ENCODE measurements at places on chromosomes 11 and 22. TPM values are rescaled to one million over a fixed set of nuclear protein-coding genes. Genes with fewer than 3 reads are reported as not detected.

GRCh38 chr11:130246738-130247137 lies 68.0 kb downstream of the ZBTB44 start:
- no peaks in the 10 kb centered on the region for H3K4me1 ChIP-seq
- H3K27me3 ChIP-seq = no peaks in the 10 kb centered on the region
- no peak overlapping the region for H3K4me3 ChIP-seq
- H3K27ac ChIP-seq = no peak overlapping the region
- DNase-seq = no peak

DNA sequence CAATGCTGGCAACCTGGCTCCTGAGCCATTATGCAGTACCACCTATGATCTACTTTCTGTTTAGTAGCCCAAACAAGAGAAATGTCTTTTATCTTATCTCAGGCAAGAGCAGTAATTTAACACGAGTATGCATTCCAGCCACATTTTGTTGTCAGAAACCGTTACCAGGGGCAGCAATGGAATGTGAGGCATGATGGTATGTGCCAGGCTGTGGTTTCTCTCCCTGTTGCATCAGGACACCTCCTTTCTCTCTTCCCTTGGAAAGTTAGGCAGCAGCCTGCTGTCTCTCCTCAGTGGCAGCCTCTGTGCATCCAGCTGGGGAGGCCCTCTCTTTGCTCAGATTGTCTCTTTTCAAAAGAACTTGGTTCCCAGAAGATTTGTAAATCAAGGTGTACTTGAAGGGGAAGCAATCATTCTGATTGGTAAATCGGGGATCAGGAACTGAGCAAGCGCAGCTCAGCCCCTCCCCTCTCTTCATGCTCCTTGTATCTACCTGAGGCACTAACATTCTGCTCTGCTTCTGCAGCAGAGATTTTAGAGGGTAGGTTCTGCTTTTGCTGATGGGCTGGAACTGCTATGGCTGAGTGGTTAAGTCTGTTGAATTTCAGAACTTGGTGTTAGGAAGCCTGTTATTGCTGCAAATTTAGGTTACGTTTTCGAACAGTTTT lies 229.2 kb downstream of the ADAMTS15 start:
- H3K36me3 ChIP-seq = no peaks in the 10 kb centered on the region
- no peak overlapping the region for H3K27ac ChIP-seq
- no peak for DNase-seq
- no peak overlapping the region for H3K4me3 ChIP-seq

DNA sequence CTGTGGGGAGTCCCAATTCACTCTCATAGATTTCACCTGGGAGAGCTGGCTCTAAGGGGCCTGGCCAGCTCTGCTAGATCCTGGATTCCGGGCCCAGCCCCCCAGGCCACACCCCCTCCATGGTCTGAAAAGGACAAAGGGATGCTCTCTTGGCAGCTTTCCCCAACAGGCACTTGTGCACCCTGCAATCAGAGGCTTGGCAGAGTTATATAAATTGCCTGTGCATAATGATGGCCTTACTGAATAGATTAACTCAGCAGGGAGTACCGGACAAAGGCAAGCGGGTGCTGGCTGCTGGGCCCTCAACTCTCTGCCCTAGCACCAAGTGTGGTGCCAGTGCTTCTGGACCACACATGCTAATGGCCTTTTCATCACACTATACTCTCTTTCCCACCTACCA lies 461.6 kb downstream of the BUD13 start:
- H3K4me1 ChIP-seq = peaks cover 25% of the 10 kb centered on the region
- no peaks in the 10 kb centered on the region for H3K27me3 ChIP-seq
- no peak overlapping the region for H3K4me3 ChIP-seq
- no peaks in the 10 kb centered on the region for H3K36me3 ChIP-seq

DNA sequence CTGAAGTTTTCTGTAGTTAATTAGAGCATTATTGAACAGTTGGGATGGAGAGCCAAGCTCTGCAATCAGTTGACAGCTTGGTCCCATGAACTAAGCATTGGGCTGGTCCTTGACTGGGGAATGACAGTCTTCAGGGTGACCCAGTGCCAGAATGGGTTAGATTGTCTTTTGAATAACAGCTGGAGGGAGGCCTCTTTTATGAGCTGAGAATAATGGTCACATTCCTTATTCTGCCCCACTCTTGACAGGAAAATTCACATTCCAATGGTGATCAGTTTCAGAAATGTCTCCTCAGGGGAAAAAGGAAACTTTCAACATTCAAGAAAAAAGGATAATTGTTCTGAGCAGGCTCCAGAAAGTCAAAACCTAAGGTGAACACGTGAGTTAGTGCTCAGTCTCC lies 113.9 kb downstream of the KIRREL3 start:
- peaks cover 12% of the 10 kb centered on the region for H3K4me1 ChIP-seq
- no peak overlapping the region for H3K27ac ChIP-seq
- no peaks in the 10 kb centered on the region for H3K36me3 ChIP-seq
- H3K27me3 ChIP-seq = no peaks in the 10 kb centered on the region
- no peak overlapping the region for H3K4me3 ChIP-seq

The MS4A4E gene
- 1.9 TPM for polyA plus RNA-seq

DNA sequence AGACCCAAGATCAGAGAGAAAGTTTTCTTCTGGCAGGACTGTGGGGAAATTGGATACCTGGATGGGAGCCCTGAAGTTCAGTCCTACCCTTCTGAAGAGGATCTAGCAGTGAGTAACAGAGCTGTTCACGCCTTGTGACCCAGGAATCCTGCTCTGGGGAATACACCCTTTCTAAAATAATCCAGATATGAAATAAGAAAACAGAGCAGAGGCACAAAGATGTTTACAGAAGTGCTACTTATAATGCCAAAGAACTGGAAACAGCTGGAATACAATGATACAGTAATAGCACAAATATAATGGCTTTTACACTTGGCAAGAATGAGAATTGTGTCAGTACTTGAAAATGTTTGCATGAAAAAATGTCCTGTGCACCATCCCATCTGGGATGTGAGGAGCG lies 304.0 kb upstream of the NARS2 start:
- H3K4me3 ChIP-seq = no peak overlapping the region
- H3K27me3 ChIP-seq = no peaks in the 10 kb centered on the region
- H3K4me1 ChIP-seq = no peaks in the 10 kb centered on the region
- no peak overlapping the region for H3K27ac ChIP-seq

The OR5B21 gene
- polyA plus RNA-seq = not detected

DNA sequence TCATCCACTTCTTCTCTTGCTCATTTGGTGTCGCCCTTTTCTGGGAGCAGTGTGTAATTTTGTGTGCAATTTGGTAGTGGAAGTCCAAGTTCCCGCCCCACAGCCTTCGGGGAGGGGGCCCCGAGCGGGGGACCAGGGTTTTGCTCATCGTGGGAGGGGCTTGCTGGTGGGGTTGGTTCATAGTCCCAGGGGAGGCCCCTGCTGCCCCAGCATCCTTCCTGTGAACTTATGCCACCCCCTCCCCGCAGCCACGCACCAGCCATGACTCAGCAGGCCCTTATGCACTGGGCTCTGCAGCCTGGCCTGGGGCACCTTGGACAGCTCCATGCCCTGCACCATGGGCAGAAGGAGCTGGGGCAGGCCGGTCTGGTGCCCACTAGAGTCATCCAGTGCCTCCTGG lies 1183.6 kb downstream of the BRD1 start:
- no peak for DNase-seq
- no peak overlapping the region for H3K4me3 ChIP-seq
- H3K27ac ChIP-seq = peak overlapping the region; percentile 40
- H3K27me3 ChIP-seq = no peaks in the 10 kb centered on the region
- peaks cover 70% of the 10 kb centered on the region for H3K4me1 ChIP-seq
- H3K36me3 ChIP-seq = peaks cover 71% of the 10 kb centered on the region

GRCh38 chr11:1825039-1825740 lies 9.6 kb upstream of the SYT8 start:
- no peaks in the 10 kb centered on the region for H3K36me3 ChIP-seq
- no peak overlapping the region for H3K27ac ChIP-seq
- H3K4me3 ChIP-seq = no peak overlapping the region
- peaks cover 2% of the 10 kb centered on the region for H3K27me3 ChIP-seq
- DNase-seq = no peak
- peaks cover 50% of the 10 kb centered on the region for H3K4me1 ChIP-seq

DNA sequence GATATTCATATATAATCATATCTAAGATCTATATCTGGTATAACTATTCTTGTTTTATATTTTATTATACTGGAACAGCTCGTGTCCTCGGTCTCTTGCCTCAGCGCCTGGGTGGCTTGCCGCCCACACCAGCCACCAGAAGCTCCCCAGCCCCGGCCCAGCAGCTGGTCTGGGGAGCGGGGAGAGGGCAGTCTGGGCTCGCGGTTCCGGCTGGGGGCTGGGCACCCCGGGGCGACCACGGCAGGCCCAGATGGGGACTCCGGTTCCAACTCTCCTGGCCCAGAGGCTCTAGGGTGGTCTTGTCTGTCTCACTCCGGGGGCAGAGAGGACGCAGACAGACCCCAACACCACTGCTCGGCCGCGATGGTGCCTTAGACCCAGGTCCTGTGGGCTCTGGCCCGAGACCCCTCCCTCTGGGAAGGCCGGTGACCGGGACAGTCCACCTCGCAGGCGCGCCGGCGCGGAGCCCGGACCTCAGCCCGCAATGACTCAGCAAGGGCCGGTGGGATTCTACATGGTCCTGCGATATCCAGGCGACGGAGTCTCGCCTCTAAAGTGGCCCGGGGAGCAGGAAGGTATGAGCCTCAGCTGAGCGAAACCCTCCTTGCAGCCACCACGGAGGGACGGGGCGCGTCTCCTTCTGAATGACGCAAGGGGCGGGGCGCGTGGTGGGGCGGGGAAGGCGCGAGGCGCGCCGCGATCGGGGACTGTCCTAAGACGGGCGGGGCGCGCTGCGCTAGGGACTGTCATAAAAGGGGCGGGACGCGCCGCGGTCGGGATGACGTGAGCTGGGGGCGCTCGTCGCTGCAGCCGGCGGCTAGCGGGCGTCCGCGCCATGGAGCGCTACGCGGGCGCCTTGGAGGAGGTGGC lies at the start of gene DGCR6:
Gene DGCR6, plus strand, starts transcription at position 781 of the 870 bp plus-strand sequence. Its CDS starts 55 bp downstream, at position 836.
- no peak within 1 kb of the TSS for H3K27ac ChIP-seq
- no peaks in the 10 kb centered on the region for H3K27me3 ChIP-seq
- no peaks in the 10 kb centered on the region for H3K36me3 ChIP-seq
- H3K4me3 ChIP-seq = no peak within 1 kb of the TSS
- no peak for DNase-seq
- no peaks in the 10 kb centered on the region for H3K4me1 ChIP-seq

The CYP2D6 gene
- 9.9 TPM for polyA plus RNA-seq

GRCh38 chr11:75349521-75350116 lies 1.8 kb downstream of the ARRB1 start:
- peak overlapping the region; percentile 50 for H3K27ac ChIP-seq
- H3K4me3 ChIP-seq = peak overlapping the region; percentile 56
- DNase-seq = no peak

GRCh38 chr11:72328366-72329224 lies 84.6 kb upstream of the PHOX2A start:
- no peaks in the 10 kb centered on the region for H3K36me3 ChIP-seq
- no peaks in the 10 kb centered on the region for H3K27me3 ChIP-seq
- no peak overlapping the region for H3K4me3 ChIP-seq
- DNase-seq = no peak
- H3K4me1 ChIP-seq = peaks cover 3% of the 10 kb centered on the region
- H3K27ac ChIP-seq = no peak overlapping the region

- DNase-seq = no peak
- no peak overlapping the region for H3K4me3 ChIP-seq
- peaks cover 3% of the 10 kb centered on the region for H3K36me3 ChIP-seq
- H3K27ac ChIP-seq = no peak overlapping the region
Observed at GRCh38 chr22:23067691-23068090, 2.6 kb upstream of the GNAZ start.

The CASP4 gene
- polyA plus RNA-seq = 6.2 TPM

The MS4A15 gene
- not detected for polyA plus RNA-seq

- H3K36me3 ChIP-seq = no peaks in the 10 kb centered on the region
- H3K27me3 ChIP-seq = no peaks in the 10 kb centered on the region
- H3K4me1 ChIP-seq = peaks cover 2% of the 10 kb centered on the region
- DNase-seq = no peak
- H3K4me3 ChIP-seq = no peak overlapping the region
Observed at GRCh38 chr11:134997652-134998320, 585.7 kb upstream of the B3GAT1 start.

DNA sequence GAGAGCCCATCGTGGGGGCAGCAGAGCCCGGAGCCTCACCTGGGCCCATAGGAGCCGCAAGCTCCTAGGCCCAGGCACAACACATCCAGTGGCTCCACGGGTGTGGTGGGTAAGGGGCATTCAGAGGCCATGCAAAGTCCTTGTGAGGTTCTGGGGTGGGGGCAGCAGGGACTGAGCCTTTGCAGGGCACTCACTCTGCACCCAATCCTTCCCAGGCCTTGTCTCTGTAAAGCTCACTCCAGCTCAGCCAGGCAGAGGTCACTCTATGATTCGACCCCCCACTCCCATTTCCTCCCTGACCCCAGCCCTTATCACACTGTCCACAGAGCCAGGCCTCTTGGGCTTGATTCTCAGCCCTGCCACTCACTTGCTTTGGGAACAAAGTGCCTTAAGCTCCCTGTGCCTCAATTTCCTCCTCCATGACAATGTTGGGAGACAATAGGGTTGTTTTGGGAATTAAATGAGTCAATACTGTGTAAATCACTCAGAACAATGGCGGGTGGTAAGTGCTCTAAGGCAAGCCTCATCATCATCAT lies 46.6 kb downstream of the LRRC32 start:
- no peak for DNase-seq
- H3K36me3 ChIP-seq = no peaks in the 10 kb centered on the region
- no peaks in the 10 kb centered on the region for H3K4me1 ChIP-seq
- no peaks in the 10 kb centered on the region for H3K27me3 ChIP-seq
- H3K4me3 ChIP-seq = no peak overlapping the region
- H3K27ac ChIP-seq = no peak overlapping the region

GRCh38 chr11:12127206-12127898 lies 17.0 kb downstream of the MICAL2 start:
- no peak for DNase-seq
- H3K4me1 ChIP-seq = peaks cover 5% of the 10 kb centered on the region
- H3K4me3 ChIP-seq = no peak overlapping the region
- H3K27me3 ChIP-seq = peaks cover 5% of the 10 kb centered on the region

DNA sequence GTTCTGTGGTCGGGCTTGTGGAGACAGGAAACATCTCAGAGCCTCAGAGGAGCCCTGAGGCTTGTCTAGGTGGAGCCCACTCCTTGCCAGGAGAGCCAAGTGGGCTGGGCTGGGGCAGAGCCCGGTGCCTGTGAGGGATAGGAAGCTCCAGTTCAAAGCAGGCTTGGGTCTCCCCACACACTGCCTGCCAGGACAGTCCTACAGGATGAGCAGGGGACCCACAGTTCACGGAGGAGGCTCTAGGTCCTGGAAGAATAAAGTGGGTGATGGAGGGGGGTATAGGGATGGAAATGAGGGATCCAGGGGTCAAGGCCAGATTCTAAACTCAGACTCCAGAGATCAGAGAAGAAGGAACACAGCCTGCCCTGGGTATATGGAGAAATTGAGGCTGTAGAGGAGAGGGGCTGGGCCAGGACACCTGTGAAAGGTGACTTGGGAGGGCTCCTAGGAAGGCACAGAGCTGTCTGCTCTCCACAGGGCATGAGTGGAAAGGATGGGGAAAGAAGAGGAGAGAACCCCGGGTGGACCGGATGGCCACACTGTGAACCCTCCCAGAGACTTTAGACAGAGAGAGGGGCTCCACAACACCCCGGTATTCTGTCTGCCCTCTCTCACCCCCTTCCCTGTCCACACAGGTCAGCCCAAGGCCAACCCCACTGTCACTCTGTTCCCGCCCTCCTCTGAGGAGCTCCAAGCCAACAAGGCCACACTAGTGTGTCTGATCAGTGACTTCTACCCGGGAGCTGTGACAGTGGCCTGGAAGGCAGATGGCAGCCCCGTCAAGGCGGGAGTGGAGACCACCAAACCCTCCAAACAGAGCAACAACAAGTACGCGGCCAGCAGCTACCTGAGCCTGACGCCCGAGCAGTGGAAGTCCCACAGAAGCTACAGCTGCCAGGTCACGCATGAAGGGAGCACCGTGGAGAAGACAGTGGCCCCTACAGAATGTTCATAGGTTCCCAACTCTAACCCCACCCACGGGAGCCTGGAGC lies 7.4 kb downstream of the IGLL5 start:
- no peak overlapping the region for H3K27ac ChIP-seq
- no peaks in the 10 kb centered on the region for H3K27me3 ChIP-seq
- H3K36me3 ChIP-seq = no peaks in the 10 kb centered on the region
- H3K4me3 ChIP-seq = no peak overlapping the region

The PKP3 gene
- 0.77 TPM for polyA plus RNA-seq

The CABP4 gene
- 0.67 TPM for polyA plus RNA-seq

All from spinal cord (tissue), 10 donors.